ENCODE measurements at places on chromosomes 7 and 10.
A peak's percentile ranks its signal among the peaks of the same experiment; 100 is the strongest.

- no peak for DNase-seq
Measured at GRCh38 chr10:6124666-6125065, 35.8 kb downstream of the RBM17 start.

GRCh38 chr7:107939573-107940489, 48.8 kb downstream of the DLD start:
- DNase-seq, result peak; percentile 85

DNA sequence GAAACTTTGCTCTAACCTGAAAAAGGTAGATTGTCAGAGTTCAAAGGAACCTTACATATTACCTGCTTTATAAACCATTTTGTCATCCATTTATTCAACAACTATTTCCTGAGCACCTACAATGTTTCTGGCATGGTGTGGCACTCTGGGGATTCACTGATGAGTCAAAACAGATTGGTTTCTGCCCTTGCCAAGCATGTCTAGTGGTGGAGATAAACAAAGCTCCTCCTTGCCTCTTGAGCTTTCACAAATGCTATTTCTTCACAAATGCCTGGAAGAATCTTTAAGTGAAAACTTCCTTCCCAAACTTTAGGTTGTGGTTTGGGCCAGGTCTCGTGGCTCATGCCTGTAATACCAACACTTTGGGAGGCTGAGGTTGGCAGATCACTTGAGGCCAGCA, 85.1 kb upstream of the RELN start:
- no peak for DNase-seq

GRCh38 chr10:17617031-17617911, at the start of gene HACD1:
Gene HACD1, minus strand, starts transcription at chr10:17617374. Its CDS starts 35 bp downstream, at chr10:17617339.
- DNase-seq, result peak; percentile 92

- DNase-seq, result peak; percentile 14
Measured at GRCh38 chr10:14180911-14181566, 149.7 kb downstream of the FRMD4A start.

- no peak for DNase-seq
Measured at GRCh38 chr7:88233828-88234227, 14.0 kb upstream of the SRI start.

GRCh38 chr10:1168763-1169162, 112.6 kb downstream of the WDR37 start:
- DNase-seq, result no peak

DNA sequence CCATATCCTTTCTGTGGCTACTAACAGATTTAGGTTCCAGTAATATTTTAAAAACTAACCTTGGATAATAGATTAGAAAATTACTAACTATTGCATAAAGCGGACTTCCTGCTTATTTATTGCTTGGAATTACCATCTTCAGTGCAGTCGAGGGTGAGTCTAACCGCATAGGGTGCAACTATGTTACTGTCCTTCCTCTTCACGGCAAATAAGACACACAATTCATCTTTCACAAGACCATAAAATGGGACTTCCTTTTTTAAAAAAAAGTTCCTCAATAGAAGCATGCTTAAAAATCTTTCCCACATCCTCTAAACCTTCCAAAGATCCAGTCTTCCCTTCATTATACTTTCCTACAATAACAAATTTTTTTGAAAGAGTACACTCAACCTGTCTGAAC, 2.1 kb downstream of the SLC25A40 start:
- DNase-seq, result no peak

DNA sequence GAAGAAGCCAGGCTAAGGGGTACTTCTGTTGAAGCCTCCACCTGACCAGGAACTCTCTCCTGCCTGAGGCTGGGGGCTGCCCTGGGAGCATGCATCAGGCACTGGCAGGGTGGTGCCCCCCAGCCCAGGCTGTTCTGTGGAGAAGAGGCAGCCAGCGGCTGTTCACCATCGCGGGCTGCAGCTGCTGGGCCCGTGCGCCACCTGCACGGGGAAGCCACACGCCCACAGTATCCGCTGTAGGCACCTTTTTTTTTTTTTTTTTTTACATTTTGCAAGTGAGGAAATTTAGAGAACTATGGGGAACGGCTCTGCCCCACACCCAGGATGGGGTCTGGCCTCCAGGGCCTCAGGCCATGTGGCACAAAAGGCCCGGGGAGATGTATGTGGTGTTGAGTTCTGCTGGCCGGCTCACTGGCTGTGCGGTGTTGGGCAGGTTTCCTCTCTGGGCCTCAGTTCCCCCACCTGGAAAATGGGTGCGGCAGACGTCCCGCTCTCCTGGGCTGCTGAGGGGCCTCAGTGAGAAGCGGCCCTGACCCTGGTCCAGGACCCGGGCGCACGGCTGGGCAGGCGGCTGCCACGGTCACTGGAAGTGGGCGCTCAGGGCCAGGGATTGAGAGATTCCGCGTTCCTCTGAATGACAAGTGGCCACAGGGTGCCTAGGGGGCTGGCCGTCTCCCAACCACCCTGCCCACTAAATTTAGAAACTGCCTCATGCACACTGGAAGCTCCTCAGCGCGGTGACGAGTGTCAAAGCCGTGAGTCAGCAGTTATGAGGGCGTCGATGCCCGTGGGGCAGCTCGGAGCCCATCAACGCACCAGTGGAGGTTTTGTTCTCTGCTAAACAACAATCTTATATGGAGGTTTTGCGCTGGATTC, 8.8 kb upstream of the INTS1 start:
- DNase-seq, result peak; percentile 41

GRCh38 chr10:71743866-71744265, 24.3 kb upstream of the C10orf105 start:
- no peak for DNase-seq

- no peak for DNase-seq
Measured at GRCh38 chr7:29316926-29317325, 122.4 kb downstream of the CHN2 start.

- no peak for DNase-seq
Measured at GRCh38 chr7:90593205-90593604, 2.9 kb upstream of the CDK14 start.

DNA sequence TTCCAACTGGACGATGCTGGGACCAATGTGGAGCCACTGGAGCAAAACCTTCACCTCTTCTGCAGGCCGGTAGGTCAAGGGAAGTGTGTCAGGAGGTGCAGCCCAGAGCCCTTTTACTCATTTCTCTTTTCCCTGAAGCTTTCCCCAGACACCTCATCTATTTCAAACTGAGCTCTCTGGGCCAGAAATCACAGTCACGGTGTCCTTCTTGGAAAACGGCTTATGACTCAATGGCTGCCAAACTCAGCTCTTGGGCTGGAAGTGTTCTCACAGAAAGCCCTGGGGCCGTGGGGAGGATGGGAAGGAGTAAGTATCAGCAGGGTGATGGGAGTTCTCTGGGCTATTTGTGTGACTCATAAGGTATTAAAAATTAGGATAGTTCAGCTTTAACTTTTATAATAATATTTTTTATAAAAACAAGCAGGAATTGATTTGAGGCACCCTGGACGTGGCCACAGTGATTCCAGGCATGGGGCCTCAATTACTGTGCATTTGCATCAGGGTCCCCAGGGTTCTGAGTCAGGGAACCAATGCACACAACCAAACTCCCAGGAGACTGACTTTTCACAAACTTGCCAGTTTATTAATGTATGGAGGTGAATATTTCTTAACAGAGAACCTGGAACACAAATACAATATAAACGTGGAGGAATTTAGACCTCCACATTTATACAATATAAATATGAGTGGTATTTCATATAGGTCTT, 187.4 kb upstream of the TMEM72 start:
- peak; percentile 39 for DNase-seq

DNA sequence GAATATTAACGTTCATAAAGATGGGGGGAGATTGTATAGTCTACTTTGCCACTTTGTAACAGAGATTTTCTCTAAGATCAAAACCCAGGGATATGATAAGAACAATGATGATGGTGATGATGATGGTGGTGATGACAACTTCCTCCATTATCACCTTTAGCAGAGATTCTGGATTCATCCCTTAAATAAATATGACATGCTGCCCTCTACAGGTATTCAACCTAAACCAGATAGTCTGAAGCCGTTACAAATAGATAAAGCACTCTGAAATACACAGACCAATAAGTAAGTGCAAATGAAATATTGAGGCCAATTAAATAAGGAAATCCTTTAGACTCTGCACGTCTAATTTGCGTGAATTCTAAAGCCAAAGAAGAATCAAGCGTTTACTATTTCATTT, 211.5 kb downstream of the CREB5 start:
- DNase-seq, result no peak

DNA sequence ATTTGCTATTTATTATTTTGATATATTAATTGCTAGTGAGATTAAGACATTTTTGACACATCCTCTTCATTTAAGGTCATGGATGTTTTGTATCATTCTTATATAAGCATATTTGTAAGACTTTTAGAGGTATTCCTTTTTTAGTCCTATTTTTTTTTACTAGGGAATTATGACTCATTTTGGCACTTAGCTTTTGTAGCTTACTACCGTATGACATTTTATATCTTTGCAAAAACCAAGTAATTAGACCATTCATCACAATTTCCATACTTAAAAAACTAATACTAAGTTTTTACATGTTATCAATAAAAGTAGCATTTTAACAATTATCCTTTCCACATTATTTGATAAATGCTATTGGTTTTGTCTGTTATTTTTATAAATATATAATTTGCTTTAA, 41.6 kb downstream of the BMPR1A start:
- no peak for DNase-seq

DNA sequence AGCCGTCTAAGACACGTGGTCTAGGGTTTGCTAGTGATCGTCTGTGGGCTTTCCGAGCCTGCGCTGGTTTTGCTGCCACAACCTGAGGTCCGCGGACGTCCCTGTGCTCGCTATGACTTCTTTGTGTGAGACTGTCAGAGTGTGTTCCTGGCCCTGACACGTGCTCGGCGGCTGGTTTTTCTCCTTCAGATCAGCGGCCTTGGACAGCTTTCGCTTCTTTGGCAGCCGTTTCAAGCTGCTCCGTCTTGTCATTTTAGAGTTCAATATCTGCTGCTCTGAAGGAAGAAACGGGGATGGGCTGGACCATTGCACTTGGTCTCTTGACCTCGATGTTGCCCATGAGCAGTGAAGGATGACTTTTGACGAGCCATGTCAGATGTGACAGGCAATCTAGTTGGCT, 147.3 kb downstream of the MGMT start:
- no peak for DNase-seq

All from cardiac muscle cell (in vitro differentiated cells and primary cell).